SW 1271 (cell line): ENCODE measurements at places on chromosomes 1 and 21.
A peak's percentile ranks its signal among the peaks of the same experiment; 100 is the strongest.

DNA sequence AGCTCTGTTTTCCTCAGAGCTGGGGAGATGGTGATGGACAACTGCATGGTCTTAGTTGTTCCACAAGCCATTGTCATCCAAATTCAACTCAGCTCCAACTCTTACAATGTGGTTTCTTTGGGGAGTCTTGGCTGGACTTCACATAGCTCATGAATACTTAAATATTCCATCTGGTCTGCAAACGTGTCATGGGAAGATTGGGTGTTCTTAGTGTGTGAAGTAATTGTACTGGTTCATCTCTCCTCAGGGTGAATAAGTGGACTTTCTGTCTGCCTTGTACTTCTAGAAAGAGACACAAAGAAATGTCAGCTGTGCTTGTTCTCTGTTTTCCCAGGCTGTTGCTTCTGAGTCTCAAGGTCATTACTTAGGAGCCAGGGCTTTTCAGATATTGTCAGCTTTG lies 106.6 kb downstream of the VPS13D start:
- no peak for DNase-seq

DNA sequence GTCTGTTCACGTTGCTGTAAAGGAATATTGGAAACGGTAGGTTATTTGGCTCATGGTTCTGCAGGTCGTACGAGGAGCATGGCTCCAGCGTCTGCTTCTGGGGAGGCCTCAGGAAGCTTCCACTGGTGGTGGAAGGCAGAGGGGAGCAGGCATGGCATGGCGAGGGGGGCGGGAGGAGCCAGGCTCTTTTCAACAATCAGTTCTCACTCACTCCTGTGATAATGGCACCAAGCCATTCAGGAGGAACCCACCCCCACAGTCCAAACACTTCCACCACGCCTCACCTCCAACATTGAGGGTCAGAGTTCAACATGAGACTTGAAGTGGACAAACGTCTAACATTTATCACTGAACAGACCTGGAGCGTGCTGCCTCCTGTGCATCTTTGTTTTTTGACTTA lies 141.2 kb downstream of the PGBD5 start:
- DNase-seq: no peak

GRCh38 chr1:240117930-240118329 lies 26.2 kb downstream of the FMN2 start:
- no peak for DNase-seq

DNA sequence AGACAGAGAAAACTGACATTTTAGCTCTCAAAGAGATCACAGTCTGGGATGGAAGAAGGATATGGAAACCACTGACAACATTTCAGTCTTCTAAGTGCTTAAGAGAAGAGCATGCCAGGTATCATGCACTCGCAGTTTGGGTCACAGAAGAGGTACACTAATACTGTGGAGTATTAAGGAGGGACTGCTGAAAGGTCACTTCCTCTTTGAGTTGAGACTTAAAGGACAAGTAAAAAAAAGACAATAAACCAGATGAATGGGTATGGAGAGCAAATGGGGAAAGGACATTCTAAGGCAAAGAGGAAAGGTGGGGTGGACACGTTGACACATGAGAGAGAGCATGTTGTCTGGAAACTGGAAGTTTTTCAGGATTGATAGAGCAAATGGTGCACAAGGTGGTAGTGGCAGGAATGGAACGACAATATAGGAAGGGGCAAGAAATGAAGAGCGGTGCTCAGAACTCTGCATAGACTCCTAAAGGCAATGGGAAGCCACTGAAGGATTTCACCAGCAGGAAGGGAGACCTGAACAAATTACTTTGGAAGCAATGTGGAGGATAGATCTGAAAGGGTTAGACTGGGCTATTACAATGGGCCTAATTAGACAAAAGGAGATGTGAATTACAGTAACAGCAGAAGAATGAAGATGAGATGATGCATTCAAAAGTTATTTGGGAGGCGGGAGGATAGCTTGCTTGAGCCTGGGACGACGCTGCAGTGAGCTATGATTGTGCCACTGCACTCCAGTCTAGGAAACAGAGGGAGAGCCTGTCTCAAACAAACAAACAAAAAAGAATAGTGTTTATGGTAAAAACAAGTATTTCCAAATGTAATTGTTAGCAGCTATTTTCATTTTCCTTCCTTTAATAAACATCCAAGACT lies 11.1 kb downstream of the DIPK1A start:
- peak; percentile 79 for DNase-seq

- no peak for DNase-seq
Measured at GRCh38 chr1:42930178-42931107, 28.2 kb downstream of the SLC2A1 start.

DNA sequence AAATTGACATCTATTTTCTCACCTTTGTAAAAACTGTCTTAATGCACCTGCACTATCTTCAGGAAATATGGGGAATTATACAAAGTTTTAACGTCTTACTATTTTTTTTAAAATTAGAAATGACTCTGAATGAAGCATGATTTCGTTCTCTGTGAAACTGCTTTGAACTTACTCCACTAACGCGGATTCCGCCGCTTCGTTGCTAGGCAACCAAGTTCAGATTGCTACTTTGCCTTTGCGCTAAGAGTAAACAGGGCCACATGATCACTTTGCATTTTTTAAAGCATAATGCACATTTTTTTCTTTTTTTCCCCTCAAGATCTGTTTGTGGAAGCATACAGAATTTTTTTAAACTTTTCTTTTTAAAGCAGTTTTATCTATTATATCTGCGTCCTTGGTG lies 690.5 kb downstream of the BRINP3 start:
- no peak for DNase-seq

GRCh38 chr1:227797144-227797543 lies 18.3 kb upstream of the PRSS38 start:
- no peak for DNase-seq

- DNase-seq: no peak
Measured at GRCh38 chr1:101196668-101197067, 40.2 kb upstream of the S1PR1 start.

DNA sequence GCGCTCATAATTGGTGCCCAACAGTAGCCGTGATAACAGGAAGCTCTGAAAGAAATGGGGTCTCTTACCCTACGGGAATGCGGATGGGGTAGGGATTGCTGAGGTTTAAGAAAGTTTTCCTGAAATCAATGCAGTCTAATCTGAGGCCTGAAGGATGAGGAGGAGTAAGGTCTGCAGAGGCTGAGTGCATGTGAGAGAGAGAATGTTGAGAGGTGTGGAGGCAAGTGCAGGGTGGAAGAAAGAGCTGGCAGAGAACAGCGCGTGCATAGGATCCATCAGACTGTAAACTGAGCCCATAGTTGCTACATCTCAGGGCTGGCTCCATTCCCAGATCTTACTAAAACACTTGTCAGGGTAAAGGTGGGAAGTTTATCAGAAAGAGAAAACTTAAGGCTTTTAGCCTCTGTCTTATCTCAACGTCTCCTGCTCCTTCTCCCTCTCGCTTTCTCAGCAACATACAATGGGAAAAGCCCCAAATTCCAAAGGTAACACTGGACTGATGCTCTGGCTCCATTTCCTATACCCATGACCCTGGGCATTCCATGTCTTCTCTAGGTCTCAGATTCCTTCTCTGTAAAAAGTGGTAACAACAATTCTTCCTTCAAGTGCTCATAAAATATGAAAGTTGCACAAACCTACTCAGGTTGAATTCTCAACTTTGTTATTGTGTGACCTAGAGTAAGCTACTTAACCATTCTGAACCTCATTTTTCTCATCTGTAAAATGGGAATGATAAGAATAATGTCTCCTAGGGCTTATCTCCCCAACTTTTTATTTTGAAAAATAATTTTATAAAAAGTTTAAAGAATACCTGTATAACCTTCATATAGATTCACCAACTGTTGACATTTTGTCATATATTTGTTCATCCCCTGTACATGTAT lies 75.2 kb downstream of the SH3GLB1 start:
- DNase-seq: peak; percentile 64

GRCh38 chr1:17887661-17888371 lies 132.7 kb downstream of the ACTL8 start:
- no peak for DNase-seq

DNA sequence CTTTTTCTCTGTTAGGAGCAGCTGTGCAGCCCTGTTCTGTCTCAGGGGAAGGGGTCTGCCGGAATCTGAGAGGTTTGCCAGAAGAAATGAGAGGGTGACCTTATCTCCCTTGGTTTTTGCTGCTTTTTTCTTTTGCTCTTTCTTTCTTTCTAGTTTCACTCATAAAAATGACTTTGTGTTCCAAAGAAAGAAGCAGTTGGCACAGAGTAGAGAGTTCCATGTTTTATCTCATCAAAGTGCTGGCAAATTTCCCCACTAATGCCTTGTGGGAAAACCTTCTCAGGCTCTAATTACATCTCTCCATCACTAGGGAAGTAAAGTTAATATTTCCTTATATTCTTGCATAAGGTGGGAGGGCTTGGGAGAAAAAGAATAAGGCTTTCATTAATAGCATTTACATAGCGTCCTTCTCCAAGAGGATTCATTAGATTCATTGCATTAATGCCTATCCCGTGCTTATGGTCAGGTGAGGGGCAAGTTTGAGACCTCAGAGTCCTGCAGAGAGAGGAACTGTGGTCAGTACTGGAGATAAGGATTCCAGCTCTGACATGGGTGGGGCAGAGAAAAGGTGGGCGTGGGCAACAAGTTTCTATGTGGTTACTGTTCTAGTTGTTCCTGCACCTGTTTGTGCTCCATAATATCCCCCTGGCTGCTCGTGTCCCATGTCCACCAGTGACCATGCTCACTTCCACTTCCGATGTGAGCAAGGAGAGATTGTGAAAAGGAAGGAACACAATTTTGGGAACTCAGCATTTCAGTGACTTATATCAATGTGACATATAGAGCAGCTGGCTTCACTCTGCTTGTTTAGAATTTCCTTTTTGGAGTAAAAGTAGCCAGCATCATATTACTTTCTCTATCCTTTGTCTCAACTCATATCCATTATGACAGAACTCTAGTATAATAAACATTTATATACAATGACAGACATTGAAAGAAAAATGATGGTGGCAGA lies 79.5 kb downstream of the DISC1 start:
- DNase-seq: no peak

GRCh38 chr1:166390366-166391033 lies 223.7 kb upstream of the FAM78B start:
- no peak for DNase-seq

- no peak for DNase-seq
Measured at GRCh38 chr1:3550511-3551289, 60.6 kb downstream of the MEGF6 start.

DNA sequence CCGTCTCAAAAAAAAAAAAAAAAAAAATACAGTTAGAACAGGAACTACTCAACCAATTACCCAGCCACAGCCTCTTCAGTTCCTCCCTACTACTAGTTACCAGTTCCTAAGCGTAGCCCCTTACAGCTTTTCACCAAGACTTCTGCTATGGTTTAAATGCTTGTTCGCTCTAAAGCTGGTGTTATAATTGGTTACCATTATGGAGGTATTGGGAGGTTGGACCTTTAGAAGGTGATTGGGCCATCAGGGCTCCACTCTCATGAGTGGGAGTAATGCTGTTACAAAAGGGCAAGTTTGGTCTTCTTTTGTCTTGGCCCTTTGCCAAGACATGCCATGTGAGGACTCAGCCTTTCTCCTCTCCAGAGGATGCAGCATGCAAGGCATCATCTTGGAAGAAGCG lies 3.0 kb upstream of the SMPDL3B start:
- no peak for DNase-seq

DNA sequence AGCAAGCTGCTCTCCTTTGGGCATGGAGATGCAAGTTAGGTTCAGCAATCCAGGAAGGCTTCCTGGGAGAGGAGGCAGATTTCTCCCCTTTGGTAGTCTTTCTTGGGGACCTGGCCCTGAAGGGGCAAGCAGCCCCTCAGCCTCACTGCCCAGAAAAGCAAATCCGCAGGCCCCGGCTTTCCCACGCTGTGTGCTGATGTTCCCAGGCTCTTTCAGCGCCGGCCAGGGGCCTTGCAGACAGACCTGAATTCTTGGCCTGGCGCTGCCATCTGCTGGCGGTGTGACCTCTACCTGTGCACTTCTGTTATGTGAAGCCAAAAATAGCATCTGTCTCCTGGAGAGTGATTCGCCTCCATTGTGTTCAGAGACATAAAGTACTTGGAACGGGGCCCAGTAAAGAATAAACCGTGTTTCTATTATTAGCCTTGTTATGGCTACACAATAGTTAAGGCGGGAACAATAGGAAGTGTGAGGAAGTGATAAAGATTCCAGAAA lies 64.8 kb downstream of the ALPL start:
- no peak for DNase-seq

- DNase-seq: peak; percentile 12
Measured at GRCh38 chr1:98315309-98315708, 346.2 kb upstream of the SNX7 start.

DNA sequence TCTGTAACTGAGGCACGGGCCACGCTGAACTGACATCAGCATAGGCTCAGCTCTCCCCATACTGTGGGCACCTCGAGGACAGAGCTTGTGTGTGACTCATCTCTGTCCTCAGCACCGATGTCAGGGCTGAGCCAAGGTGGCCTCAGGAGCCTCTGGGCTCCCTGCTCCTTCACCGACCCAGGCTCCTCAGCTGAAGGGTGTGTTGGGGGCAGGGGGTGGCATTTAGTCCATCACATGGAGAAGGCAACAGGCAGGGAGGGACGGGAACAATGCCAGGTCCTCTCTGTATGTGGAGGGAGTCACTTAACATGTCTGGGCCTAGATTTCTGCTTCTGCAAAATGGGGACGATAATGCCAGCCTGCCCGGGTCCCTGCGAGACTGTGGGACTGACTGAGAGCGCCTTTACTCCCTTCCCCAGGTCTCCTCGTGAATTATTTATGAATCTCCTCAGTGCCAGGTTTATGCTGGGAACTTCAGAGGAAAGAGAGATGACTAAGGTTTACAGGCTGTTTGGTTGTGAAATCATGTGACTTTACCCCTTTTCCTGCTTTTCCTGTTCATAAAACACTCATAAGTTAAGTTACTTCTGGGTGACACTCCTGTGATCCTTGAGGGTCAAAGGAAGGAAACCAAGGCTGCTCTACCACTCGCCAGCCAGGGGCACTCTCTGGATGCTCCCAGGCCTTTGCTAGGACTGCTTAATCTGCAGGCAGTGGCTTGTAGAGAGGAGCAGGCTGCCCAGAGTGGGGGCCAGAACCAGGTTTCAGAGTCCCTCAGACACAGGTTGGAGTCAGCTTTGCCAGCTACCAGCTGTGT lies 16.2 kb downstream of the TTC39A start:
- no peak for DNase-seq

- no peak for DNase-seq
Measured at GRCh38 chr1:160904783-160905616, 20.0 kb upstream of the ITLN1 start.

- no peak for DNase-seq
Measured at GRCh38 chr1:53700776-53701175, 38.2 kb downstream of the GLIS1 start.

- DNase-seq: no peak
Measured at GRCh38 chr1:156814571-156815260, 1.9 kb downstream of the SH2D2A start.

DNA sequence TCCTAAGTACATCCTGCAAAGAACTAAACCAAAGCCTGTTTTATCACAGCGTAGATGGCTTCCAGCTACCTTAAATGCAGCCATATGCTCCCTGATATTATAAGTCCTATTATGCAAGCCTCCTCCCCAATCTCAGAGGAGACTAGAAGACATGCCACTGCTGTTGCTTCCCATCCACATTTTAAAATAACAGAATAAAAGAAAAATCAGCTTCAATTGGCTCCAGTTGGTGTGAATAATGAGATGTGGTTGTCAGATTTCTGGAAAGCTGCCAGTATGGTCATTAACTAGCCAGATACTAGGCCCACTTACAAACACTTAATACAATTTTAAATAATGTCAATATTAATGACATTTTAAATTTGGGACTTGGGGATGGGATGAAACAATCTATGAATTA lies 25.7 kb downstream of the WARS2 start:
- DNase-seq: no peak
